ENCODE measurements at places on chromosomes 4 and X.

DNA sequence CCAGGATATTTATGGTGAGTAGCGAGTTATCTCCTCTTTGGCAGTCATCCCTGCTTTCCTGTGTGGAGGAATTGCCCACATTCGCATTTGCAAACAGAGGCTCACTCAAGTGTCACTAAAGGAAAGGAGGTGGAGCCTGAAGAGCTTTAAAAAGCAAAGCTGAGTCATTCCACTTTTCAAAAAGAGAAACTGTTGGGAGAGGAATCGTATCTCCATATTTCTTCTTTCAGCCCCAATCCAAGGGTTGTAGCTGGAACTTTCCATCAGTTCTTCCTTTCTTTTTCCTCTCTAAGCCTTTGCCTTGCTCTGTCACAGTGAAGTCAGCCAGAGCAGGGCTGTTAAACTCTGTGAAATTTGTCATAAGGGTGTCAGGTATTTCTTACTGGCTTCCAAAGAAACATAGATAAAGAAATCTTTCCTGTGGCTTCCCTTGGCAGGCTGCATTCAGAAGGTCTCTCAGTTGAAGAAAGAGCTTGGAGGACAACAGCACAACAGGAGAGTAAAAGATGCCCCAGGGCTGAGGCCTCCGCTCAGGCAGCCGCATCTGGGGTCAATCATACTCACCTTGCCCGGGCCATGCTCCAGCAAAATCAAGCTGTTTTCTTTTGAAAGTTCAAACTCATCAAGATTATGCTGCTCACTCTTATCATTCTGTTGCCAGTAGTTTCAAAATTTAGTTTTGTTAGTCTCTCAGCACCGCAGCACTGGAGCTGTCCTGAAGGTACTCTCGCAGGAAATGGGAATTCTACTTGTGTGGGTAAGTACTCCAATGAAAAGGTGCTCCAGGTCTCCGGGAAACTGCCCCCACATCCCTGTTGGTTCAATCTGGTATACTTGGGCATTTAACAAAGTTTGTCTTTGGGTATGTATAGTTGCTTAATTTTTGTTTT is at the start of gene EGF:
TSS of gene EGF (plus strand) at position 178 of the 890 bp plus-strand sequence. CDS start at position 631, 453 bp downstream.
- no peak for DNase-seq

DNA sequence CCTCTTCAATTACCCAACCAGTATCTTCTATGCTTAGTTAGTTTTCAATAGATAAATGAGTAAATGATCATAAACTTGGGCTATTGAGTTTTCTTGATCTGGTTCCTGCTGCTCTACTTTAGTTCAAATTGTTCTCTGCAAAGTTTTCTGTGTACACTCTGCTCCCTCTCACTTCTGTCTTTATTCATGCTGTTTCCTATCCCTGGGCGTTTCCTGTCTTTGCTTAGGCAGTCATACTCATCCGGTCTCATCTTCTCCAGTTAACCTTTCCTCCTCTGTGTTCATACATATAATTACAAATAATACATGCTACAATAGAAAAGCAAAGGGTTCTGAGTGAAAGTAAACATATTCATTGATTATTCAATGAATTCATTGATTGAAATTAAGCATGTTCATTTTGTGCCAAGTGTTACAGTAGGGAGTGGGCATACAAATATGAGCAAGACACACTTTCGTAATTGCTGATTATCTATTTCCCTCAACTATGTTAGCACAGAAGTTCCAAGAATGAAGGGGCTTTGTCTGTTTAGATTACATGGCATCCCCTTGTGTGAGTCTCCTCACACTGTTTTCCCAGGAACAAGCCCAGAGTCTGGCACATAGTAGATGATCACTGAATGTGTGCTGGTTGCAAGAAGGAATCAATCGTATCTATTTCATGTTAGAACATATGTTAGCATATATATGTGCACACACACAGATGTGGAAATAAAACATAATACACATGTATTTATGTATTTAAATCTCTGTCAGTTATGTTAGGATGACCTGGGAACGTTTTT is 1.1 kb downstream of the RAB39B start:
- DNase-seq = no peak

GRCh38 chr4:112057470-112057869 is 87.8 kb upstream of the FAM241A start:
- no peak for DNase-seq

DNA sequence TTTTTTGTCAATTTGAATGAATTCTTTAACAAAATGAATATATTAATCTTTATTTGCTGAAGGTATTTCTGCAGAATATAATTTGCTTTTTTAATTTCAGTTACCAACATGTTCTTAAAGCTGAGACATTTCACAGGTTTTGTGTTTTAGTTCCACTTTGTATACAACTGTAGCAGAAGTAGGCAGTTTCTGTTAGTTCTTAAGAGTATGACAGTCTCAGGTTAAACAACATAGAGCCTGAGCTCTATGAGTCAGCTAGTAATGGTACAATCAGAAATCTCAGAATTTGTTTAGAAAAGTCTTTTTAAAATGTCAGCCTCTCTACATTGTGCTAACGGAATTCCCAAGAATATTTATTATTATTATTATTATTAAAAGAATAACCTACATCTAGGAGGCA is 50.4 kb downstream of the GSTCD start:
- DNase-seq = no peak

DNA sequence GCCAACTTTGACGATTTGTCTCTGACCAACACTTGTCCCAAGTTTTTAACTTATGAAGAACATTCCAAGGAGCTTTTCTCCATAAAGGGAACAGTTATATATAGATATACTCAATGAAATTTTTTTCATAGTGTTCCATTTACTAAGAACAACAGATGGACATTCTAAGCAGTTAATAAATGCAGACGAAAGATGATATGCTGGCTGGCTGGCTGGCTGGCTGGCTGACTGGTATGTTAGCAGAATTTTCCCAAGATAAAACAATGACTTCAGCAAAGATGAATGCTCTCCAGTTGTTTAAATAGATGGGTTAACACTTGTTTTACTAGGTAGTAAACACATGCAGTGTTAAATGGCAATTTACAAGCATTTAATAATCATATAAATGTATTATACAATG is 62.2 kb downstream of the SPANXN3 start:
- DNase-seq = no peak

GRCh38 chrX:7389576-7389975 is 241.6 kb upstream of the PUDP start:
- DNase-seq = no peak

DNA sequence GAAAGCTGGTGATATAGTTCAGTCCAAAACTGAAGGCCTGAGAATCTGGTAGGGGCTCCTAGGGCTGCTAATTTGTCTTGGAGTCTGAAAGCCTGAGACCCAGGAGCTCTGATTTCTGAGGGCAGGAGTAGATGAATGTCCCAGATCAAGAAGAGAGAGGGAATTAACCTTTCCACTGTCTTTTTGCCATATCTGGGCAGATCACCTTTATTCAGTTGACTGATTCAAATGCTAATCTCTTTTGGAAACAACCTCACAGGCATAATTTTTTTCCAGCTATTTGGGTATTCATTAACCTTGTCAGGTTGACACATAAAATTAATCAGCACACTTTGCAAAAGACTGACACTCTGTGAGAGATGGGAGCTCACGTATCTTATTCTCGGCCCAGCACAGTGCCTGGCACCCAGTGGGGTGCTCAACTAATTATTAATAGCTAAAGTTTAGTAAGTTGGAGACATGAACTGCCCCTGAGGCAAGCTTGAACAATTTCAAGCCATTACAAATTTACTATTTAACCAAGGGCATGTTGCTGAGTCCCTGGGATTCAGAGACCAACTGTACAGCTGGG is 114.3 kb downstream of the CPEB2 start:
- no peak for DNase-seq

DNA sequence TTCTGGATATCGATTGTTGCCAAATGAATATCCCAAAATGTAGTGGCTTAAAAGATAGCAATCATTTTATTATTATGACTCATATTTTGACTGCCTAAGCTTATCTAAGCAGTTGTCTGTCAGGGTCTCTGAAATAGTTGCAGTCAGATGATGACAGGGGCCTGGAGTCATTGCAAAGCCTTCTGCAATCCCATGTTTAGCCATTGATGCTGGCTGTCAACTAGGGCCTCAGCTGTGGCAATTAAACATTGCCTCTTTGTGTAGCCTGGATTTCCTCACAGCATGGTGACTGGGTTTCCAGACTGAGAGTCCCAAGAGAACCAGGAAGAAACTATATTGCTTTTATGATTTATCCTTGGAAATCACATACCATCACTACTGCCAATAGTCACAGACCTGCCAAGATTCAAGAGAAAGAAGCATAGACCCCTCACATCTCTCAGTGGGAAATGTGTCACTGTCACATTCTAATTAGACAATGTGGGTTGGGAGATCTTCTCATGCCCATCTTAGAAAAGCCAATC is 227.3 kb upstream of the NOCT start:
- no peak for DNase-seq

DNA sequence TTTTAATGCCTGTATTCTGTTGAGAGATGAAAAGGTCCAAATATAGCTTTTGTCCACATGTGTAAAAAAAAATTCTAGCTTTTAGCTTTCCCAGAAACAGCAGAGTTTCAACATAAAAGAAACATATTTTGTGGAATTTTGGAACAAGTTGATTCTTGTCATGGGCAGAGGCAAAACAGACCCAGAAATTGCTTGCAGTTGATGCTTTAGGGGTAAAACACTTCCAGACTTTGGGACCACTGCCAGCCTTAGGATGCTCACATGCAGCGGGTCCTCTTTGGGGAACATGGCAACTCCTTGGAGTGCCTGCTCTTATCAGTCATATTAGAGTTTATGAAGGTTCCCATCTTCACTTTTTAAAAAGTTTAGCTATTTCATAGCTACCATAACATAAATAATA is 30.4 kb downstream of the DCLK2 start:
- peak; percentile 29 for DNase-seq

GRCh38 chr4:6969826-6970800 is 60.5 kb downstream of the TBC1D14 start:
- DNase-seq = no peak

- DNase-seq = no peak
Observed at GRCh38 chrX:3177851-3178250, 136.6 kb downstream of the ARSF start.

DNA sequence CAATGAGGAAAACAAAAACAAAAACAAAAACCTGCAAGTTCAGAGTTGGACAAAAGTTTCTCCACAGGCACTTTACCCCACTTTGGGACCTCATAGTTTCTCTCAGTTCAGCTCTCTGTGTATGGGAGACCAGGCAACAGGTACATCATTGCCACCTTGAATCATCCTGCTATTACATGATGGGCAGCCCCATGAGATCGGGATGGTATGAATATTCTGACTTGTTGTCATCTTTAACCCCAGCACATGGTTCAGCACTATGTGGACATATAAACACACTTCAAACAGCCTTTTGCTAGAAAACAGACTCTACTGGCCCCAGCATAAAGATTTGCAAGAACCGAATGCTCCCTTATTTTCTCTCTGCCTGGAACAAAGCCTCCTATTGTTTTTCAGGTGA is 176.9 kb upstream of the SCML1 start:
- no peak for DNase-seq

- no peak for DNase-seq
Observed at GRCh38 chr4:74097631-74098426, 1.2 kb downstream of the CXCL2 start.

- no peak for DNase-seq
Observed at GRCh38 chr4:83851261-83852084, 315.6 kb downstream of the GPAT3 start.

GRCh38 chr4:151998723-151999122 is 237.9 kb upstream of the GATB start:
- DNase-seq = no peak

DNA sequence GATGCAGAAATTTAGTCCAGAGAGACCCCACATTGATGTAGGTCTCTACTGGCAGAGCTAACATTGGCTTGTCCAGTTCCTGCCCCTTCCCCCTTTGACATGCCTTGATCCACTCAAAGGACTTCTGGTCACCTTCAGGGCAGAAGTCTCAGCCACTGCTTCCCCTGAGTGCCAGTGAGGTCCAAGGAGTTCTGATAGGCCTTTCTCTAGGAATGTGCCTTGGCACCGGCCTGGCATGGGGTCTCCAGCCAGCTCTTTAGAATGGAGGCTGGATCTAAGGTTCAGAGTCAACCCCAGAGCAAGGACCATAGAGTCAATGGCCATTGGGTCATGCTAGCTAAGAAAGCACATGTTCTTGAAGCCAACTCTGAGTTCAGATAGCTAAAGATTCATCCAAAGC is 88.6 kb upstream of the PJA1 start:
- DNase-seq = no peak

DNA sequence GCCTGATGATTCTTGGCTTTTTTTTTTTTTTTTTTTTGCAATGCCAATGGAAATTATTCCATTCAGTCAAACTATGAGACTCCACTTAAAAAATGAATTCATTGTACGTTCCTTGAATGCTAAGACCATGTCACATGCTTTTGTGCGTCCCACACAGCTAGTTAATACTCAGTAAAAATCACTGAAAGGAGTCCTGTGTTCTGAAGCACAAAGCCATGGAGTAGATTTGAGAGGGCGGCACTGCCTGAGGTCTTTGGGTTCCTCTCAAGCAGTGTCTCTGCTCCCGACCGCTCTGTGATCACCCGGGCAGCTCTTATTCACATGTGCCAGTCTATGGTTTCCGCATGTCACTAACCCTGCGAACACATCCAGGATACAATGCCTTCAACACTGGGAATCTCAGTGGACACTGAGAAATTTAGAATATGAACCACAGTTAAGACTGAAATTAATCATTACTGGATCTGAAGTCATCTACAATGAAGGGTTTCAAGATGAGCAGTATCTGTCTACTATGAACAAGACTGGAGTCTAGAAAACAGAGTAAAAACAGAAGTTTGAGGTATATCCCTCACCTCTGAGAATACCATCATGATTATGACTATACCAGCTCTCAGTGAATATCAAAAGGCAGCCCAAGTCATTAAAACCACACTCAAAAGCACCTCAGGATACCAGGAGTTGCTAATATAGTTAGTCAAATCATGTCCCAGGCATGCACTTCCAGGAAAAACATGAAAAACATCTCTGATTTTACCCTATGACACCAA is 193.0 kb downstream of the MGST2 start:
- no peak for DNase-seq

DNA sequence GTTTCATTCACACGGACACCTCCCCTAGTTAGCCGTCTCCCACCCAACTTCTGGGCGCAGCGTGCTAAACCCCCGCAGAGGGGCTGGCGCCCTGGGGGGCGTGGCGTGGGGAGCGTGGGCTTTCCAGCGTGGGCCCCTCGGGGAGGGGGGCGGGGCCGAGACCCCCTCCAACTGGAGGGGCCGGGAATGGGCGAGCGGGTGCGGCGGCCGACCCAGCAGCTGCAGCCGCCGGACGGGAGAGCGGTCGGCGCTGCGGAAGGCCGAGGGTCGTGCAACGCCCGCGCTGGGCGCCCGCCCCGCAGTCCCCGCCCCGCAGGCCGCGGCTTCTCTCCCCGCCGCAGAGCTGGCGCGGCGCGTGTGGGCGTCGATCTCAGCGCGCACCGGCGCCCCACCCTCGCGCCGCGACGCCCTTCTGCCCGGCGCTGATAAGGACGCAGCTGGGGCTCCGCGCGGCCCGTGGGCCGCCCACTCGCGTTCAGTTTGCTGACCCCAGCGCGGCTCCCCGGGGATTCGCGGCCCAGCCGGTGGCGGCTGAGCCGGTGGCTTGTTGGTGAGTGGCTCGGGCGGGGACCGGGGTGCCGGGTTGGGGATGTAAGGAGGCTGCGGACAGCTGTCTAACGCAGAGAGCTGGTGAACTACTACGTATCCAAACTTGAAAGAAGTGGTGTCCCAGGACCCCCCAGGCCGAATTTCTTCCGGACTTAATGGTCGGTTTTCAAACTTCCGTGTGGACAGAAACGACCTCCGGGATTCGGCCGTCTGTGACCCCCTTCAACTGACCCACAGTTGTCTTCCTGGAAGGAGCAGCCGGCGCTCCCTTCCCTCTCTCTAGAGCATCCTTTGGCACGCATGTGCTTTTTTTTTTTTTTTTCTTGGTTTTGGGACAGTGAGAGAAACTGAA is 1.5 kb downstream of the FHDC1 start:
- DNase-seq = no peak

- DNase-seq = no peak
Observed at GRCh38 chr4:2791518-2792395, 1.1 kb upstream of the SH3BP2 start.

Measured in fibroblast of skin of left biceps (primary cell).